ENCODE measurements at places on chromosomes 11 and 22.

DNA sequence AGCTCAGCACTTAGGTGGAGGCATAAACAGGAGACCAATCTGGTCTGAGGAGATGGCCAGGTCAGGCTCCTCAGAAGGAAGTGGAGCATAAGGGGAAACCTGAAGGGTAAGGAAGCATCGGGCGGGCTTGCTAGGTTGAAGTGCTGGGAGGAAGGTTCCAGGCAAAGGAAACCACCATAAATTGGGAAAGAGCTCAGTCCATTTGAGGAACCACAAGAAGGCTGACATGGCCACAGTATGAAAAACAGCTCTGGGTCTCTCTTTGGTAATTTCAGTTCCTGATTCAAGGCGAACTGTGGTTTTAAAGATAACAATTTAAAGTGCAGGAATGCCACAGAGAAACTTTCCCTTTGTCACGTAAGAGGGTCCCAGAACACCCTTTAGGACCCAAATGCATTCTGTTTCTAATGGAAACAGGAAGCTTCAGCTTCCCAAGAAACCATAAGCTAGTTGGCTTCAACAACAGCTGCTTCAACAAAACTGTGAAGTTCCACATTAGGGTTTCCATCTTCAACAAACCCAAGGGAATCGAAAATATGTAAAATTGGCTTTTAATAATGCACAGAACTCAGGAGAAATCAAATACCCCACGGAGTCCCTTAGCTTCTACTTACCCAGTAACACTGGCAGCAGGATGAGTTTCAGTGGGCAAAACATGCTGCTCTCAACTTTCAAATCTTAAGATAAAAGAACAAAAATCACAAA, 10.4 kb downstream of the JAML start:
- H3K4me3 ChIP-seq = no peak overlapping the region
- H3K4me1 ChIP-seq = no peaks in the 10 kb centered on the region
- no peak overlapping the region for H3K27ac ChIP-seq
- no peaks in the 10 kb centered on the region for H3K36me3 ChIP-seq
- peaks cover 71% of the 10 kb centered on the region for H3K27me3 ChIP-seq
- no peak for DNase-seq

- peaks cover 3% of the 10 kb centered on the region for H3K27me3 ChIP-seq
- H3K4me1 ChIP-seq = peaks cover 9% of the 10 kb centered on the region
- H3K27ac ChIP-seq = no peak overlapping the region
- no peak overlapping the region for H3K4me3 ChIP-seq
- H3K36me3 ChIP-seq = peaks cover 18% of the 10 kb centered on the region
These were observed 17.2 kb upstream of the OR5B21 start for GRCh38 chr11:58525037-58525614.

DNA sequence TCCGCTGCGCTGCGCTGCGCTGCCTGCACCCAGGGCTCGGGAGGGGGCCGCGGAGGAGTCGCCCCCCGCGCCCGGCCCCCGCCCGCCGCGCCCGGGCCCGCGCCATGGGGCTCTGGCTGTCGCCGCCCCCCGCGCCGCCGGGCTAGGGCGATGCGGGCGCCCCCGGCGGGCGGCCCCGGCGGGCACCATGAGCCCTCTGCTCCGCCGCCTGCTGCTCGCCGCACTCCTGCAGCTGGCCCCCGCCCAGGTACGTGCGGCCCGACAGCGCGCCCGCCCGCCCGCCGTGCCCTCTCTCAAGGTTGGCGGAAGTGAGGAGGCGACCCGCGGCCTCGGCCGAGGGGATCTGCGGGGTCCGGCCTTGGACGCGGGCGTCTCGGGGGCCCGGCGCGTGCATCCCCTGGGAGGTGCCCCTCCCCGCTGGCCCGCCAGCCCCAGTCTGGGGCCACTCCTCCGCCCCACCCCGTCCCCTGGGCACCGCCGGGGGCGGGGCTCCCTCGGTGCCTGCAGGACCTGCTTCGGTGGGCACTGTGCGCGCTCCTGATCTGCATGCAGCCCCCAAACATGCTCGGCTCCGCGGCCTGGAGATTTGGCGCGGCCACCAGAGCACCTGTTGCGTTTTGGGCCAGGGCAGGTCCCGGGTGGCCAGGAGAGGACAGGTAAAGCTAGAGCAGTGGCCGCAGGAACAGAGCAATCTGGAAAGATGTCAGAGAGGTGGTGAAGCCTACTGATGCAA, 429 bp downstream of the VEGFB start:
- H3K4me1 ChIP-seq = peaks cover 31% of the 10 kb centered on the region
- peaks cover 8% of the 10 kb centered on the region for H3K36me3 ChIP-seq
- no peak overlapping the region for H3K27ac ChIP-seq
- peaks cover 15% of the 10 kb centered on the region for H3K27me3 ChIP-seq
- peak; percentile 59 for DNase-seq
- H3K4me3 ChIP-seq = peak overlapping the region; percentile 83

GRCh38 chr11:76577226-76577920, 93.2 kb downstream of the LRRC32 start:
- no peaks in the 10 kb centered on the region for H3K36me3 ChIP-seq
- H3K4me3 ChIP-seq = peak overlapping the region; percentile 27
- no peaks in the 10 kb centered on the region for H3K27me3 ChIP-seq
- peak overlapping the region; percentile 90 for H3K27ac ChIP-seq
- H3K4me1 ChIP-seq = peaks cover 57% of the 10 kb centered on the region

- peaks cover 3% of the 10 kb centered on the region for H3K27me3 ChIP-seq
- H3K4me3 ChIP-seq = no peak overlapping the region
- H3K4me1 ChIP-seq = peaks cover 12% of the 10 kb centered on the region
- H3K36me3 ChIP-seq = no peaks in the 10 kb centered on the region
These were observed 218.4 kb downstream of the ADAMTS15 start for GRCh38 chr11:130666781-130667251.

GRCh38 chr22:23565305-23565914, 14.7 kb downstream of the IGLL1 start:
- no peaks in the 10 kb centered on the region for H3K36me3 ChIP-seq
- DNase-seq = peak; percentile 55
- H3K27ac ChIP-seq = no peak overlapping the region
- H3K4me3 ChIP-seq = peak overlapping the region; percentile 85
- peaks cover 34% of the 10 kb centered on the region for H3K4me1 ChIP-seq

DNA sequence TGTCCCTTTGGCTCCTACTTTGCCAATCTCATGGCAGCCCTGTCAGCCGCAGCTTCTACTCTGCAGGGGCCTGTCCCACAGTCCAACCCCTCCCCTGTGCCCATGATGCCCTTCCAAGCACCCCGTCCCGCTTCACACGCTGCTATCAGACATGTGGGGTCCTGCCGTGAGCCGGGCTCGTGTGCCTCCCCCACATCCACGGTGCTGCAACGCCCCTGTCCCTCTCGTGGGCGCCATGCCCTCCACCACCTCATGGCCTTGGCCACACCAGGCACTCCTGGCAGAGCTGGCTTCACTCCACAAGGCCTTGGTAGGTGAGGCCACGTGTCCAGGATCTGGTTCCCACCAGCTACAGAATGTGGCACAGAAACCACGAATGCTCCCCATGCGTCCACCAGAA, 23.0 kb downstream of the CHID1 start:
- H3K4me1 ChIP-seq = peaks cover 16% of the 10 kb centered on the region
- peaks cover 17% of the 10 kb centered on the region for H3K36me3 ChIP-seq
- peak overlapping the region; percentile 42 for H3K27ac ChIP-seq
- no peak overlapping the region for H3K4me3 ChIP-seq

GRCh38 chr11:68658661-68659060, 25.7 kb upstream of the GAL start:
- H3K27me3 ChIP-seq = peaks cover 16% of the 10 kb centered on the region
- DNase-seq = no peak
- no peak overlapping the region for H3K27ac ChIP-seq
- H3K4me1 ChIP-seq = peaks cover 27% of the 10 kb centered on the region

DNA sequence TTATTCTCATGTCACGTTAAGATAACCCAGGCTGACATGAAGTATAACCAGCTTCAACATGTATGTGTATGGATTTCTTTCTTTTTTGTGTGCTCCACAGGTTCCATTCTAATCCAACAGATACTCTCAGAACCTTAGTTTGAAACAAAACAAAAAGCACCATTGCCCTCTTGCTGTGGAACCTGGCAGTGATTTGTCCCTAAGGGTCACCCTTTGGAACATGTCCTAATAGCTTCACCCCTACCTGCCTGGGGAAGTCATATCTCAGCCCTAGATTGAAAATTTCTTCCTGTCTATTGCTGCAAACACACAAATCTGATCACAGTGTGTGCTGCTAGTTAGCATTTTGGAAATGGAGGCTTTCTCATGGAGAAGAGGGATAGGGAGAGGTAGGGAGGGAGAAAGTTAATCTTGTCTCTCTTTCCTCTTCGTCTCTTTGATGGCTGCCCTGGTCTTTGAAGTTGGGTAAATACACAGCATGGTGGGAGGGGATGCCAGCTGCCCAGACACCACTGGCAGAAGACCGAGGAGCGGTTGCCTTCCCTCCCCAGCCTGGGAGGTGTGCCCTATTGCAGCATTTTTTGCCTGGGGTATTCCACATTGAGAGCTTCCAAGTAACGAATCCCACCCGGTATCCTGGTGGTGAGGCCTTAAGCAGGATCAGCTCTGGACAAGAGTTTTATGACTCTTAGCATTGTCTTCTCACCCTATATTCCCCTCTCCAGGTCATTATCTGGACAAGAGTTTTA, 11.6 kb upstream of the CADM1 start:
- H3K27ac ChIP-seq = no peak overlapping the region
- H3K36me3 ChIP-seq = no peaks in the 10 kb centered on the region
- H3K4me3 ChIP-seq = no peak overlapping the region
- no peak for DNase-seq
- peaks cover 31% of the 10 kb centered on the region for H3K4me1 ChIP-seq
- no peaks in the 10 kb centered on the region for H3K27me3 ChIP-seq

DNA sequence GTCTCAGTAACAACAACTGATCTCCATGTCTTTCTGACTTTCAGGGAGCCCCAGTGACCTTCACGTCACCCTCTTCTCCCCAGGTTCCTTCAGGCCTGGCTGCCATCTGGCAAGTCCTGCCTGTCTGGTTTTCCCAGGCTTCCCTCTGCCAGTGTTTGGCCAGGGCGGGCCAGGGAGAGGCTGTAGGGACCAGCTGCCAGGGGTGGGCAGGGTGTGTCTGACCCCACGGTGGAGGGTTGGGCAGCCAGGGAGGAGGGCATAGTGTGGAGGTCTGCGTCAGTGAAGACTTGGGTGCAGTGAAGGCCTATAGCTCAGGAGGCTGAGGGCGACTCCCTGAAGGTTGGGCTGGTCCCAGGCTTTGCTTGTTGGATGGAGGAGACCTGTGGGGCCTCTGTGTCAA, 11.9 kb upstream of the MRGPRX2 start:
- H3K4me1 ChIP-seq = peaks cover 5% of the 10 kb centered on the region
- no peak overlapping the region for H3K27ac ChIP-seq
- peaks cover 24% of the 10 kb centered on the region for H3K27me3 ChIP-seq
- H3K36me3 ChIP-seq = no peaks in the 10 kb centered on the region
- DNase-seq = no peak
- H3K4me3 ChIP-seq = no peak overlapping the region

GRCh38 chr11:62127941-62128770, 4.3 kb downstream of the INCENP start:
- peaks cover 45% of the 10 kb centered on the region for H3K36me3 ChIP-seq
- no peak overlapping the region for H3K4me3 ChIP-seq
- H3K4me1 ChIP-seq = peaks cover 47% of the 10 kb centered on the region
- DNase-seq = no peak
- H3K27ac ChIP-seq = peak overlapping the region; percentile 85

- H3K27ac ChIP-seq = no peak overlapping the region
- H3K27me3 ChIP-seq = peaks cover 6% of the 10 kb centered on the region
- H3K4me1 ChIP-seq = peaks cover 29% of the 10 kb centered on the region
- H3K36me3 ChIP-seq = no peaks in the 10 kb centered on the region
These were observed 368.3 kb downstream of the SOX6 start for GRCh38 chr11:15988016-15988550.

DNA sequence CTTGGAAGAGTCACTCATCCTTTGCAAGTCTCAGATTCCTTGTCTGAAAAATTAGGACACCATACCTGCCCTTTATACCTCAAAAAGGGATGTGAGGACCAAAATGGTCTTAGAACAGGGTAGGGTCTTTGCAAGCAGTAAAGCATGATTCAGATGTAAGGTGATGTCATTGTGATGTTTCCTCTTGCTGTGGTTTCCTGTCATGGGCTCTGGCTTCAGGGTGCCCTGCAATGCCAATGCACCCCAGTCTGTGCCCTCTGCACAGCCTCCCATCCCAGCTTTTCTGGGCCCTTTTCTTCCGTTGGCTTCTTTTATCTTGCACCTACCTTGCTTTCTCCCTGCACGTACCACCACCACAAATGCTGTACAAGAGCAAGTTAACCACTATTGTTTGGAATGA, 87.8 kb upstream of the NNMT start:
- H3K4me3 ChIP-seq = no peak overlapping the region
- H3K36me3 ChIP-seq = peaks cover 8% of the 10 kb centered on the region
- peaks cover 7% of the 10 kb centered on the region for H3K27me3 ChIP-seq
- H3K27ac ChIP-seq = peak overlapping the region; percentile 99

GRCh38 chr22:38129021-38129420, 18.5 kb upstream of the BAIAP2L2 start:
- H3K27ac ChIP-seq = no peak overlapping the region
- no peak overlapping the region for H3K4me3 ChIP-seq
- no peak for DNase-seq
- H3K36me3 ChIP-seq = peaks cover 5% of the 10 kb centered on the region

DNA sequence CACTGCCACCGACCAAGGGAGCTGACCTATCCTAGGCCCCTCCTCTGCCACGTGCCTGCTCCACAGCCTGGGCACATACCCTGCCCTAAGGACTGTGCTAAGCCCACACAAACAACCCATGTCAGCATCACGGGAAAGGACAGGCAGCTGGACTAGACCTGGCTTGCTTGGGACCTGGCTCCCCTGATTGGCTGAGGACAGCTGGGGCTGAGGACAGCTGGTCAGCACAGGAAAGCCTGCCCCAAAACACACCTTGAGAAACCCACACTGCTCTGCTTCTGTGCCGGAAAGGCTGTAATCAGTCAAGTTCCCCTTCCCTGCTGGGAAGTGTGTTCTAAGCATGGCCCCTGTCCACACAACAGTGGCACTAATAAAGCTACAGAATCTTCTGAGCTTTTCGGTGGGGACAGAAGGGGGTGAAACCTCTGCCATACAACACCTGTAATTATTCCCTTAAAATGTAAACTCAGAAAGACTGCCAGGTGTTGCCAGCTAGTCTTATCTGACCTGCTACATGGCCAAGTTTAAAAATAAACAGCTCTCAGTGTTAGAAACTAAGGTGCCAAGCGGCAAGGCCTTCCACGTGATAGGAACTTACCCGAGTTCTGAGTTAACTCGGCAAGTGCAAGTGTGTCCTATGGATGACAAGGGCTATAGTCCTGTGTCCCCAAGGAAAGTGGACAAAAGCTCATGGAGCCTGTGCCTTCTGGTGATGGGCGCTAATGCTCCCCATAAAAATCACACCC, 35.7 kb upstream of the ARFGAP3 start:
- H3K27me3 ChIP-seq = peaks cover 2% of the 10 kb centered on the region
- H3K4me1 ChIP-seq = peaks cover 22% of the 10 kb centered on the region
- no peak overlapping the region for H3K27ac ChIP-seq
- H3K36me3 ChIP-seq = peaks cover 17% of the 10 kb centered on the region
